ENCODE measurements at places on chromosomes 11 and 22. TPM values are rescaled to one million over a fixed set of nuclear protein-coding genes. Genes with fewer than 3 reads are reported as not detected.
A peak's percentile ranks its signal among the peaks of the same experiment; 100 is the strongest.

GRCh38 chr11:19013181-19013857, 47.2 kb downstream of the MRGPRX2 start:
- no peaks in the 10 kb centered on the region for H3K36me3 ChIP-seq
- no peak for DNase-seq
- no peak overlapping the region for H3K27ac ChIP-seq
- H3K4me3 ChIP-seq: no peak overlapping the region
- no peaks in the 10 kb centered on the region for H3K27me3 ChIP-seq
- no peaks in the 10 kb centered on the region for H3K4me1 ChIP-seq

EFCAB6 gene
- polyA plus RNA-seq: 1.5 TPM

JAM3 gene
- polyA plus RNA-seq: 15.7 TPM

DNA sequence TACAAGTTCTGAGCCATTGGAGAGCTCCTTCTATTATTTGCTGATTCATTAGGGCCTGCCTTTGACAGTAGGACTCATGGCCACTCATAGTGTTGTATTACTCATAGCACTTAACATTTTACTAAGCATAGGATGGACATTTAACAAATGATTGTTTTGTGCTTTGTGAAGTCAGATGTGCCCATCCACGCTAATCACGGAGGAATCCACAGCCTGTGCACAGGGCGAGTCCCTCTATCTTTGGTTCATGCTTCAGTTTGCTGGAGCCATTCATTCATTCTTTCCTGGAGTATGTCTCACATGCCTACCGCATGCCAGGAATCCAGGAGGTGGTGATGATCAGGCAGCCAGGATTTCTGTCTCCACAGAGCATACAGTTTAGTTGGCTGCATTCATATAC, 254.1 kb downstream of the NTM start:
- no peaks in the 10 kb centered on the region for H3K36me3 ChIP-seq
- no peak overlapping the region for H3K4me3 ChIP-seq
- no peaks in the 10 kb centered on the region for H3K4me1 ChIP-seq
- H3K27ac ChIP-seq: no peak overlapping the region

APOA4 gene
- polyA plus RNA-seq: 4,166 TPM

DNA sequence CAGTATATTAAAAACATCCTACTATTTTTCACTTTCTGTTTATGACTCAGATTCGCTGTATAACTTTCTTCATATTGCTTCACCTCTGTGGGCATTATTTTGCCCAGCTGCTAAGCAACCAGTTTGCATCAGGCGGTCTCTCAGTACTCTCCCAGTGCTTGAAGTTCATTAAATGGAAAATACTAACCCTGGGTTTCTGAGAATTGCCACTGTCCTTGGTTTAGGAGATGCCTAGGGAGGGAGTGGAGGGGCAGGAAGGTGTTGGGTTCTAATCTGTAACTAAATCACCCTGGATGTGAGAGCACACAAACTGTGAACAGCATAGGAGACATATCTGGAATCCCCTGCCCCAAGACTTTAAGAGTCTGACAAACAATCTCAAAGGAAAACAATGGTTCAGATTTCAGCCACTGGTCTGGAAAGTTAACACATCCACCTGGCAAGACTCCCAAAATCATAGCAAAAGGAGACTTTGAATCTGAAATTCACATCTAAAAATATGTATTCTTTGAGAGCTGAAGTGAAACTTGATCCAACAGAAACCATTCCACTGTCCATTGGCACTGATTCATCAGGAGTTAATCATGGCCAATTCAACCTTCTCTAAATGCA, 540.0 kb downstream of the SOX6 start:
- H3K27ac ChIP-seq: no peak overlapping the region

DNA sequence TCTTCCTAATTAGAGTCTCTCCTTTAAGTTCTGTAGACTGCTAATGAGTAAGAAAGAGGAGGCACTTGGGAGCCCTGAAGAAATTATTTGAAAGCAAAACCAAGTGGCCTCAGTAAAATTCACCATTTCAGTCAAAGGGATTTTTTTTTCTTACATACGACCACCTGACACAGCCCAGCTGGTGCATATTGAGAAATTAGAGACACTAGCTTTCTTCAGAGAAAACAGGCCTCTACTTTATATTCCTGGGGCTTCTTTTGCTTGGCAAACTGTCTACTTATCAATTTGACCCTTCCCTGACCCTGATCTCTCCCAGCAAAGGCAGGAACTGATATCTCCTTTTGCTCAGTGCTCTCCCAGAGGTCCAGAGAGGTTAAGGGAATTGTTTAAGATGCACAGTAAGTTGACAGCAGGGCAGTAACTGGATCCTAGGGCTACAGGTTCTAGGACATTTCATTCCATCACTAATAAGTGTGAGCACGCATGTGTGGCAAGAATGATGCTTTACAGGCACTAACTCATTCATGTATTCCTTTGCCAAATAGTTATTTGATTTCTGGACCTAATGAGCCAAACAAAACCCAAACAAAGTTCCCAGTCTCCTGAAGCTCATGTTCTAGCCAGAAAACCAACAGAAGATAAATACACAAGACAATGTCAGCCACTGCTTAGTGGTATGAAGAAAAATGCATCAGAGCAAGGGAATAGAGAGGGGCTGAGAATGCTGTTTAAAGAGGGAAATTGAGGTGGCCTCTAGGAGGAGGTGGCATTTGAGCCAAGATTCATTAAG, 467.6 kb downstream of the SOX6 start:
- no peaks in the 10 kb centered on the region for H3K27me3 ChIP-seq
- H3K4me1 ChIP-seq: peaks cover 16% of the 10 kb centered on the region

DNA sequence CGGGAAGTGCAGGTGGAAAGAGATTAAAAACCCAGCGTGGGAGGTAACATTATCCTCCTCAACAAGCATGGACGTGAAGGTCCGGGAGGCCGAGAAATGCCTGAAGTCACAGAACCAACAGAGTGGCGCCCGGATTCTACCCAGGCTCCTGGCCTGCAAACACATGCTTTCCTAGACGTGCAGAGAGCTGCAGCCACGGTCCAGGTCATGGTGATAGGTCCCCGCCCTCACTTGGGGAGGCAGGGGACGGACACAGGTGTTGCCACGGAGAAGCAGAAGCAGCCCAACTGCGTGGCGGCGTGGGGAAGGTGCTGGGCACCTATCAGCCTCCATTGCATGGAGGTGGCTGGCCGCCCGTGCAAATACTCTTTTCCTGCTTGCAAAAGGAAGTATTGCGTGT, 148.8 kb downstream of the MPPED1 start:
- H3K27ac ChIP-seq: no peak overlapping the region
- no peaks in the 10 kb centered on the region for H3K36me3 ChIP-seq
- no peaks in the 10 kb centered on the region for H3K27me3 ChIP-seq
- no peak for DNase-seq

- H3K4me3 ChIP-seq: no peak overlapping the region
- DNase-seq: no peak
- H3K27me3 ChIP-seq: no peaks in the 10 kb centered on the region
- no peak overlapping the region for H3K27ac ChIP-seq
- no peaks in the 10 kb centered on the region for H3K4me1 ChIP-seq
These were observed 49.9 kb downstream of the GALNT18 start for GRCh38 chr11:11571893-11572292.

- peaks cover 32% of the 10 kb centered on the region for H3K36me3 ChIP-seq
- no peak overlapping the region for H3K27ac ChIP-seq
- no peak overlapping the region for H3K4me3 ChIP-seq
- H3K4me1 ChIP-seq: peaks cover 59% of the 10 kb centered on the region
- no peaks in the 10 kb centered on the region for H3K27me3 ChIP-seq
- no peak for DNase-seq
These were observed 12.6 kb upstream of the OMP start for GRCh38 chr11:77090046-77090372.

DNA sequence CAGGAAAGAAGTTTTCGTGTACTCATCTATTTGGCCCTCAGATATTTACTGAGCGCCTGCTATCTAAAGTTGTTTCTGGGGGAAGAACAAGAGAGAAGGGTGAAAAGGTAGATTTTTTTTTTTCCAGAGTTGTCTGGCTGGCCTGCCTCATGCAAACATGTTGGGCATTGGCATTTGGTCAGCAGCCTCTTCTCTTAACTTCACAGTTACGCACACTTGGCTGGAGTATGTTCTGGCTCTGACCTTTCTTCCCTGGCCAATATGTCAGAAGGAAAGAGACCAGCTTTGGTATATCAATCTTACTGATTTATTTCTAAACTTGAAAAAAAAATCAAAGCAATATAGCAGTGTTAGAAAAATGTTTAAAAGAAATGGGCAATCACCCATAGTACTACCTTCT, 54.2 kb upstream of the GRAMD1B start:
- peaks cover 14% of the 10 kb centered on the region for H3K27me3 ChIP-seq
- no peaks in the 10 kb centered on the region for H3K4me1 ChIP-seq
- H3K4me3 ChIP-seq: no peak overlapping the region
- H3K36me3 ChIP-seq: no peaks in the 10 kb centered on the region
- H3K27ac ChIP-seq: no peak overlapping the region

DNA sequence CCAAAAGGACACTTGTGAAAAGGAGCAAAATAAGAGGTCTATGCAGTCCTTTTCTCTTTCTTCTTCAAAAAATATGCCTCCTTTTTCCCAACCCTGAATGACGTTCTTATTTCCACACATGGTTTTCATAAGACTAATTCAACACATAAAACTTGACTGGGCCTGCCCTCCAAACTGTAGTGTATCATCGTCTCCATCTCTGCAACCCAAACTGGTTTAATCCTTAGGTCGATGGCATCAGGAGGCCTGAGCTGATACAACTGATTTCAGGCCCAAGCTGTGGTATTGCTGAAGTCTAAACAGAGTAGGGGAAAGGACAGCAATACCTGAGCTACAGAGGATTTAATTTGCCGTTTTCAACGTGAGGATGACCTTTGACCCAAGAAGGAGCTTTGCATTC, 130.0 kb upstream of the MTNR1B start:
- no peak for DNase-seq
- no peaks in the 10 kb centered on the region for H3K36me3 ChIP-seq
- no peaks in the 10 kb centered on the region for H3K4me1 ChIP-seq
- no peak overlapping the region for H3K4me3 ChIP-seq
- H3K27me3 ChIP-seq: no peaks in the 10 kb centered on the region

GRCh38 chr11:8015753-8016239, 28.7 kb downstream of the EIF3F start:
- H3K36me3 ChIP-seq: no peaks in the 10 kb centered on the region
- no peak for DNase-seq
- H3K4me1 ChIP-seq: no peaks in the 10 kb centered on the region
- peaks cover 58% of the 10 kb centered on the region for H3K27me3 ChIP-seq
- H3K27ac ChIP-seq: no peak overlapping the region
- H3K4me3 ChIP-seq: no peak overlapping the region

- peaks cover 8% of the 10 kb centered on the region for H3K4me1 ChIP-seq
- peaks cover 2% of the 10 kb centered on the region for H3K27me3 ChIP-seq
- DNase-seq: no peak
- no peaks in the 10 kb centered on the region for H3K36me3 ChIP-seq
- H3K27ac ChIP-seq: peak within 1 kb of the TSS; percentile 24
These were observed at the start of gene LARGE1 for GRCh38 chr22:33920197-33920540. LARGE1 (minus strand) TSS chr22:33920476.

FAM76B gene
- 41.0 TPM for polyA plus RNA-seq

- H3K4me1 ChIP-seq: no peaks in the 10 kb centered on the region
- H3K4me3 ChIP-seq: no peak overlapping the region
- H3K36me3 ChIP-seq: no peaks in the 10 kb centered on the region
- no peak for DNase-seq
- H3K27me3 ChIP-seq: no peaks in the 10 kb centered on the region
These were observed 107.2 kb downstream of the MPPED2 start for GRCh38 chr11:30478923-30479322.

GRCh38 chr22:36288571-36289405, 35.9 kb downstream of the APOL1 start:
- H3K4me3 ChIP-seq: no peak overlapping the region
- H3K4me1 ChIP-seq: no peaks in the 10 kb centered on the region
- DNase-seq: no peak
- H3K27ac ChIP-seq: no peak overlapping the region
- peaks cover 83% of the 10 kb centered on the region for H3K36me3 ChIP-seq
- H3K27me3 ChIP-seq: no peaks in the 10 kb centered on the region

MS4A4E gene
- 0.85 TPM for polyA plus RNA-seq

- H3K4me3 ChIP-seq: no peak overlapping the region
- no peaks in the 10 kb centered on the region for H3K27me3 ChIP-seq
- H3K4me1 ChIP-seq: no peaks in the 10 kb centered on the region
- no peak for DNase-seq
- H3K36me3 ChIP-seq: no peaks in the 10 kb centered on the region
These were observed 414.2 kb downstream of the LRRC4C start for GRCh38 chr11:41045266-41045665.

DNA sequence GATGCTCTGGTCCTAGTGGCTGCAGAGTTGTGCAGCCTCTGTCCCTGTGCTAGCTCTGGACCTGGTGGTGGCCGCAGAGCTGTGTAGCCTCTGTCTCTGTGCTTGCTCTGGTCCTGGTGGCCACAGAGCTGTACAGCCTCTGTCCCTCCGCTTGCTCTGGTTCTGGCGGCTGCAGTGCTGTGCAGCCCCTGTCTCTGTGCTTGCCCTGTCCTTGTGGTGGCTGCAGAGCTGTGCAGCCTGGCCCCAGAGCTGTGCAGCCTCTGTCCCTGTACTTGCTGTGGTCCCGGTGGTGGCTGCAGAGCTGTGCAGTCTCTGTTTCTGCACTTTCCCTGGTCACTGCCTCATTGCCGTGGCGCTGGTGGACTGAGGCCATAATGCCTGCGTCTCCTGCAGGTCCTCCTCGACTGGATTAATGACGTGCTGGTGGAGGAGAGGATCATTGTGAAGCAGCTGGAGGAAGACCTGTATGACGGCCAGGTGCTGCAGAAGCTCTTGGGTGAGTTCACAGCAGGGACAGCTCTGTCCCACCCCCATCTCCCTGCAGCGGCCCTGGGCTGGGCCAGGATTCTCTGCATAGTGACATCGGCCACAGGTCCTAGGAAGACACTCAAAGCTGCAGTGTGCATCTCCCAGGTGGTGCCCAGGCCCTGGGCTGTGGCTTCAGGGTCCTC, 61.9 kb upstream of the PARVG start:
- H3K4me1 ChIP-seq: no peaks in the 10 kb centered on the region
- H3K27me3 ChIP-seq: no peaks in the 10 kb centered on the region
- no peak overlapping the region for H3K4me3 ChIP-seq
- no peak for DNase-seq
- no peak overlapping the region for H3K27ac ChIP-seq
- H3K36me3 ChIP-seq: no peaks in the 10 kb centered on the region

GRCh38 chr11:20547411-20547810, 52.0 kb upstream of the SLC6A5 start:
- H3K27me3 ChIP-seq: no peaks in the 10 kb centered on the region
- H3K27ac ChIP-seq: no peak overlapping the region
- H3K4me1 ChIP-seq: no peaks in the 10 kb centered on the region
- H3K4me3 ChIP-seq: no peak overlapping the region

DNA sequence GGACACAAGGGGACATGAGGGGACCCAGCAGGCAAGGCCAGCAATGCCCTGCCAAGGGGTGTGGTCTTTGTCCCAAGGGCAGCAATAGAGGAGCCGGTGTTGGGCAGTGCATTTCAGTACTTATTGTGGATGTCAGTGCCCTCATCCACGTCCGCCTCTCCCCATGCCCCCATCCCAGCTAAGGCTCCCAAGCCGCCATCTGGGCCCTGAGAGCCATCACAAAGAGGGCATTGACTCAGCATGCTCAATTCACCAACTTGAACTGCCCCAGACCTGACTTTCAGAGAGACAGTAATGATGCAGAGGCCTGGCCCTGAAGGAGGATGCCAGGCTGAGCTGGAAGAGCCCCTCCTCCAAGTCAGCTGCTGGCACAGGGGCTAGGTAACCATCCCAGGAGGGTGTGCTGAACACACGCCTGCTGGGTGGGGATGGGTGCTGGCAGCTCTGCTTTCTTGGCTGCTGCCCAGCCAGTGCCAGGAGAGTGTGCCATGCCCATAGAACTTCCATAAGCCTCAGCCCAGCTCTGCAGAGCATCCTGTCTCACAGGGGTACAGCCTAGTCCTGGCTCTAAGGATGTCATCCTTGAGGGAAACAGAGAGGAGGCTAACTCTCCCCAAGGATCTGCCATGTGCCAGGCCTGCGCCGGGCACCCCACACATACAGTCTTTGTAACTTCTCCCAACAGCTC, 46.5 kb downstream of the PDE2A start:
- H3K4me3 ChIP-seq: no peak overlapping the region
- H3K27me3 ChIP-seq: no peaks in the 10 kb centered on the region
- no peak for DNase-seq
- no peaks in the 10 kb centered on the region for H3K36me3 ChIP-seq
- H3K4me1 ChIP-seq: peaks cover 24% of the 10 kb centered on the region

Measured in large intestine (tissue), 12 donors.